Skeletal muscle cell (primary cell): ENCODE measurements at places on chromosomes 11 and 22.

DNA sequence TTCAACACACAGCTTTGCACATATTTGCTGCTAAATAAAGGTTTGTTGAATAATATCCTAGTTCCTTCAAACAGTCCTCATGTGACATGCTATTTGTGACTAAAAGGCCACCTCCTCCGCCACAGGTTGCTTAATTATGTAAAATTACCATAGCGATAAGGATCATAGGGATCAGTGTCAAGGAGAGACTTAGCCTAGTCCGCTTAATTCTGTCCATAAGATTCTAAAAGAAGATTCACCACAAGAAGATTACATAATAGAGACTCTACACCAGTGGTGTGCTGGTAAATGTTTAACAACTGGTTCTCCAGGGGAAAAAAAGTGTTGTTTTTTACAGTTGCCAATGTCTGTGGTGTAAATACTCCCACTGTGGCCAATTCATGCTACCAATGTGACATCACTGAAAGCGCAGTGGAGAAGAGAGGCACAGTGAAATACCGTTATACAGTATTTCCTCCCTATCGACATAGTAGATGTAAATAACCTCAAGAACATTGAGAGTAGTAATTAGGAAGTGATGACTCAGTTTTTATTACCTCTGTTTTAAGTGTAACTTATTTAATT is 4.2 kb upstream of the CHRDL2 start:
- DNase-seq, result no peak

GRCh38 chr22:48188231-48188721 is 1425.8 kb downstream of the TBC1D22A start:
- DNase-seq, result no peak

DNA sequence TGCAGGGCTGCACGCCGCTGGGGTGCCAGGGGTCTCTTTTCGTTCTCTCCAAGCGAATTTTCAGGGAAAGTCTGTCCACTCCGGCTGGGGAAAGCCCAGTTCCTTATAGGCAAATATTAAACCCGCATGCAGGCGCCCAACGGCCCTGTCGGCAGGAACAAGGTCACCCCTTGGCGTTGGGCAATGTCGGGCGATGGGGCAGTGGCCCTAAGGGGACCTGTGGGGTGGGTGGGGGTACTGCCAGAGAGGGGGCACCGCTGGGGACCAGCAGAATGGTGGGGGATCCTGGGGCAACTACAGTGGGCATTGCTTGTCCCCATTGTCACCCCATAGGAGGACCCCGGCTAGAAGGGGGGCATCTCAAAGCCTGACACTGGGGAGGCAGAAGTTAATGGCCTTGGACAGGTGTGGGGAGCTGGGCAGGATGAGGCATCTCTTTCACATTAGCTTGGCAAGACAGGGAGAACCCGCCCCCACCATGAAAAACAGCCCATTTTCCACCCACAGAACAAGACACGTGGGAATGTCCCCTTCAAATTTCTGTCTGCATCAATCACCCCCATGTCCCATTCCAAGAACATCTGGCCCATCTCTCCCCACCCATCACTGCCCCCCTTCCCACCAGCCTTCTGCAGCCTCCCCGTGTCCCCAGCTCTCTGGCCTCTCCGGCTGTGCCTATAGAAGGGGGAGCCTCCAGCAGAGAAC is 5.5 kb upstream of the IGF2 start:
- no peak for DNase-seq

DNA sequence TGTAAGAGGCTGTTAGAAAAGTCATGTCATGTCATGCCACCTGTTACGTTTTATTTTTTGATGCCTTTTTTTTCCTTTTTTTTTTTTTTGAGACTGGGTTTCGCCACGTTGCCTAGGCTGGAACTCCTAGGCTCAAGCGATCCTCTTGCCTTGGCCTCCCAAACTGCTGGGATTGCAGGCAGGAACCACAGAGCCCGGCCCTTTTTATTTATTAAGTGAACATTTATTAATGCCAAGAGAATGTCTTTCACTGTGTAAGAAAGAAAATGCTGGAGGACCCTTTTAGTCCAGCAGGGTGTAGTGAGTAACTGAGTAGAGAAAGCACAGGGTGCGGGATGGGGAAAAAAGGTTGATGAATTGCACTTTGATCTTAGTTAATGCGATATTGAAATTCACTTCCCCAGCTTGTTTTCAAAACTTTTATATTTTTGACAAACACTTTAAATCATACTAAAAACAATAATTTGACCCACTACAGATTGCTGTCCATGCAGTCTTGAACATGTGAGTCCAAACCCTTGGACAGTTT is 2.3 kb upstream of the XBP1 start:
- DNase-seq, result no peak

DNA sequence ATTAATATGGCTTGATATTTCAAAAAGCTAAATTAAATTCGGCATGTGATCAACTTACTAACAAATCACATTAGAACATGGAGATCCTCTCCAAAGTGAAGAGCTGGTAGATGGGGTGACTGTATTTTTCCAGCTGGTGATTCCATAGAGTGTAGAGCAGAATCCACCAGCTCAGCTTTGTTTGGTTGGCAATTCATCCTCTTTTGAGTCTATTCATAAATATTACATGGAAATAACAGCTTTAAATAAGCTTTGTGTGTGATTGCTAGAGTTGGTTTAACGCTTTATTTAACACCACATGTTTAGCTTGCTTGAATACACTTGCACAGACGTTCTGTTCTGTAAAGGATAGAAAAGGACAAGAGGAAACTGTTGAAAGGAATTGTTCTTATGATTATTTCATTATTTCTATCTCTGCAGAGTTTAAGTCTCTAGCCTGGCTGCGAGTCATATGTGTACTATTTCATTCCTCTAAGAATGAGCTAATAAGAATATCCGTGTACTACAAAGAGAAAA is 738.3 kb upstream of the KIRREL3 start:
- DNase-seq, result no peak
